ENCODE measurements at places on chromosomes 2 and 18.

GRCh38 chr2:99618579-99619097, 128.8 kb upstream of the REV1 start:
- no peak for DNase-seq

- DNase-seq, result no peak
Observed at GRCh38 chr2:60318544-60318943, 234.9 kb downstream of the BCL11A start.

- no peak for DNase-seq
Observed at GRCh38 chr18:48806551-48807261, 144.1 kb downstream of the SMAD7 start.

- DNase-seq, result no peak
Observed at GRCh38 chr2:191126386-191127085, 24.3 kb downstream of the STAT4 start.

GRCh38 chr2:239009589-239009961, 161.7 kb downstream of the TWIST2 start:
- no peak for DNase-seq
